ENCODE measurements at places on chromosomes 5 and 9.

DNA sequence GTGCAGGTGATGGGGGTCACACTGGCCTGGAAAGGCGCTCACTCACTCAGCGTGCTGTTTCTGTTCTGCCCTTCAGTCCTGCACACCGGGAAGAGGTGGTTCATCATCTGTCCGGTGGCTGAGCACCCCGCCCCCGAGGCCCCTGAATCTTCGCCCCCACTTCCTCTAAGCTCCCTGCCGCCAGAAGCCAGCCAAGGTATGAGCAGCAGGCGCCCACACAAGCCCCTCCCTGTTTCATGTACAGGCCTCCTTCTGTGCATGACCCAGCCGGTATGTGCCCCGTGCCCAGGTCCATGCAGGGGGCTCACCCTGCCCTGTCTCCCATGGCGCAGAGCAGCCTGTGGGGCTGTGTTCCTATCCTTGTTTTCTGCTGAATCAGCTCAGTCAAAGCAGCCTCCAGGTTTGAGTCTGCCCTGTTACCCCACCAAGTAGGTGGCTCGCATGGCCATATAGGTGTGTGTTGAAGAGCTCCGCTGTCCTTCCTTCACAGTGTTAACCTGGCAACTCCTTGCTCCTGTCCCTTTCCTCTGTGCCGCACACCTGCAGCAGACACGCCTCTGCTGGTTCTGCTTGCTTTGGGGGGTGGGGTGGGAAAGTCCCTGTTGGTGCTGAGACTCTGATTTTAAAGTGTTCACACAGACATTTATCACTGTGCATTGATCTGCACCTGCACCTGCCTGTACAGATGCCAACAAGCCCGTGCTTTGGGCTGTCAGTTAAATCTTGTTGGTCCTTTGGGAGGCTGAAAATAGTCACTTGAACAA, 84.8 kb downstream of the WNK2 start:
- peak; percentile 79 for DNase-seq

- DNase-seq: no peak
Observed at GRCh38 chr5:147626464-147626863, 116.6 kb upstream of the DPYSL3 start.

GRCh38 chr5:107251151-107251550, 419.6 kb downstream of the EFNA5 start:
- DNase-seq: no peak

DNA sequence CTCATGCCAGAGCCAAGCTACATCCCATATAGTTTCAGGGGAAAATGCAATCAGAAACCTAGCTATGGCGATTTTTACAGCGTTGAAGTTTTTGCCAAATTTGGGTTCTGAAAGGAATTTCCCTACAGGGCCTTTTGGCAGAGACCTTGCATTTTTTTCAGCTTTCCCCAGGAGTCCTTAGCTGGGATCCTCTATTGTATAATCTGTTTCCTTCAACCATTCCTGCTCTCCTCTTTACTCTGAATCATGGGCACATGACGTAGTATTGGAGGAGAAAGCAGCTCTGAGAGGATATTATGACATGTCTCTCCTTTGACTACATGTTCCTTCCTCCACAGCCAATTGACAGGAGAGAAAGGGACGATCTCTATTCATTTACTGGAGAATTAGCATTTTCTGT, 118.5 kb upstream of the ERCC6L2 start:
- no peak for DNase-seq

DNA sequence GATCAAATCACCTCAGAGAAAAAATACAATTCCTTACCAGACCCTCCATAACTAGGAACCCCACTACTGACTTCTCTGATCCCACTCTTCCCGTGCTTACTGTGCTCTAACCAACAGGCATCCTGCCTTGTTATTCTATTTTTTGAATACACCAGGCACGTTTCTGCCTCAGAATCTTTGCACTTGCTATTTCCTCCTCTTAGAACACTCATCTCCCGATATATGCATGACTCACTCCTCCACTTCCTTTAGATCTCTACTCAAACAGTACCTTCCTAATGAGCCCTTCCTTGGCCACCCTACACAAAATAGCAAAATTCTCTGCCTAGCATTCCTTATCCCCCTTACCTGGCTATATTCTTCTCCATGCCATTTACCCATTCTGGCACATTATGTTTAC, 43.9 kb downstream of the MAPKAP1 start:
- no peak for DNase-seq

DNA sequence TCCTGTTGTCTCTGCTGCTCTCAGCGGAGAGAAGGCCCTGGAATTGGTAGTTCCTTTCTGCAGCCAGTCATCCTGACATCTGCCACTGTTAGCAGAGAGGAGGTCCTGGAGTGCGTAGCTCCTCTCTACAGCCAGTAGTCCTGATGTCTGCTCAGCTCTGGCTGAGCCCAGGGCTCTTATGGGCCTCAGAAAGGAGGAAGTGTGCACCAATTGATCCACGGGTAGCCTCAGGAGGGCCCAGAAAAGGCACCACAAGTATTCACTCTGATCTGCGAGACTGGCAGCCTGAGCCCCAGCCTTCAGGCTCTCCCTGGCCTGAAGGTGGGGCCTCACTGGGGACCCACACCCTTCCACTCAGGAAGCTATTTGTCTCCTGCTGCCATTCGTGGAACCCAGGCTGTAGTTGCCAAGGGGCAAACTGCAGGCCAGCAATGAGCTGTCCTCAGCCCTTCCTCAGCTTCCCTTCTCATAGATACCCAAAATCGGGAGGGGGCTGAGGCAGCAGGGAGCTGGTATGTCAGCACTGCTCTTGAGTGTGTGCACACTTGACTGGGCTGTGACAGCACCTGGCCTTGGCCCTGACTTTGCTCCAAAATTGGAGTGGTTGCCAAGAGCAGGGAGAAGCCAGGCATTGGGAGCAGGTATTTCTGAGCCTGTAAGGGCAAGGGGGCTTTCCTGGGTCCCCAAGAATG, 1049.5 kb upstream of the ACO1 start:
- no peak for DNase-seq

GRCh38 chr9:108351571-108351970, 504.2 kb downstream of the ACTL7B start:
- no peak for DNase-seq

GRCh38 chr9:78707080-78707479, 410.2 kb downstream of the PSAT1 start:
- DNase-seq: no peak

DNA sequence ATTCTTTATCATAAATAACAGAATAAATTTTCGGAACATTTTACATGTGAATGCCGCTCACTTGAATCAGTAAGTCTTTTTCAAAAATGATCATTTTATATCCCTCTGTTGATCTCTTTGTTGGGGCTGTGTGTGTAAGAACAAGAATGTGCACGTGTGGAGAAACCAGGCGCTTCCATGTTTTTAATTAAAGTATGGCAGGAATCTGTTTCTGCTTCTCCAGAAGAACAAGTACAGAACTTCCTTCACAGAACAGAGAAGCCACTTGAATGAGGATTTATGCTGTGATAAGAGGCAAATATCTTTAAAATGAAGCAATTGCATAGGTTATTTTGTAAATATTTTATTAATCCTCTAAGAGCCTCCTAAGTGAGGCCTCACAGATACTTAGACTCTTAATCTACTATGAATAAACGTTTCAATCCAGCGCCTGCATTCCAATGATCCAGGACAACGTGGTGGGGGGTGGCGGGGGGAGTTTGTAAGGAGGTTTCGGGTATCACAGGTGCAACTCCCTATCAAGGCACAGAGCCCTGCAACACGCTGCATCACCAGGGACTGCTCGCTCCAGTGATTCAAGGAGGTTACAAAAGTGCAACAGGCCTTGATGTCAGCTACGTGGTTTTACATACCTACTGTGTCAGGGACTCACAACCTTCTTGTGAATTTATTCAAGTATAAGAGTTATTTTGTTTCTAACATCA, 409.2 kb downstream of the BNC2 start:
- no peak for DNase-seq

- DNase-seq: no peak
Observed at GRCh38 chr5:71864730-71865601, 145.9 kb downstream of the CARTPT start.

- no peak for DNase-seq
Observed at GRCh38 chr5:146016764-146017484, 80.5 kb downstream of the SH3RF2 start.

DNA sequence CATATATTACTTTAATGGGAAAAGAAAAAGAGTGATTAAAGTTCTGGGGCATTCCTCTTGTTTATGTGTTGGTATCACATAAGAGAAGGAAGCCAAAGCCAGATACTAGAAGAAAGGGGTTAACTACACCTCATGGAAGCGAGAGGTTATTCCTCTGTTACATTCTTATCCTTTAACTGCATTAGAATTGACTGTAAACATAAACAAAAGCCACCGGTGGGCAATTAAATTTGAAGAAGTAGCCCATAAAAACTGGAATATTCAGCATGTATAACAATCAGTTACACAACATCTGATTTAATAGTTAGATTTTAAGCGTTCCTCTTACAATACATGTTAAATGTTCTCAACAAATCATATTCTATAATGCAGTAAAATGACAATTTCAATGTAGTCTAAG, 18.8 kb downstream of the POU5F2 start:
- DNase-seq: no peak

- DNase-seq: peak; percentile 48
Observed at GRCh38 chr9:130343445-130343918, 77.9 kb downstream of the HMCN2 start.

DNA sequence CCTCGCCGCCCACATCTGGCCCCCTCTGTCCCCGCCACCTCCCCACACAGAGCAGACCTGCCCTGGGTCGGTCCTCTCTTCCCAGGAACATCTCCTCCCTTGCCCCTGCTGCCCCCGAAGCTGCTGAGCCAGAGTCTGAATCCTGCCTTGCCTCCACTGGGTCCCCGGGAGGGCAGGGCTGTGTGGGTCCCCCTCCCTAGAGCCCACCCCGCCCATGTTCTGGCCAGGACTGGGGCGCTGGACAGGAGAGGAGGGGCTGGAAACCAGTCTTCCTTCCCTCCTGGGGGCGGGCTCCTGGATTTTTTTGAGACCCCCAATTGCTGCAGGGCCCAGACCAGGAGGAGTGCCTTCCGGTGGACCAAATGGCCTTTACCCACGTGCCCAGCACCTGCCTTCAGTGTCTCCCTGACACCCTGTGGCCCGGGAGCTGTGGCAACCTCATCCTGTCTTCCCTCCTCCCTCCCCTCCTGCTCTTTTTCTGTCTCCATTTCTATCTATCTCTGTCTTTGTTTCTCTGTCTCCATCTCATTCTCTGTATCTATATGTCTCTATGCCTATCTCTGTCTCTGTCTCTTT, 12.1 kb downstream of the MRPL36 start:
- no peak for DNase-seq

DNA sequence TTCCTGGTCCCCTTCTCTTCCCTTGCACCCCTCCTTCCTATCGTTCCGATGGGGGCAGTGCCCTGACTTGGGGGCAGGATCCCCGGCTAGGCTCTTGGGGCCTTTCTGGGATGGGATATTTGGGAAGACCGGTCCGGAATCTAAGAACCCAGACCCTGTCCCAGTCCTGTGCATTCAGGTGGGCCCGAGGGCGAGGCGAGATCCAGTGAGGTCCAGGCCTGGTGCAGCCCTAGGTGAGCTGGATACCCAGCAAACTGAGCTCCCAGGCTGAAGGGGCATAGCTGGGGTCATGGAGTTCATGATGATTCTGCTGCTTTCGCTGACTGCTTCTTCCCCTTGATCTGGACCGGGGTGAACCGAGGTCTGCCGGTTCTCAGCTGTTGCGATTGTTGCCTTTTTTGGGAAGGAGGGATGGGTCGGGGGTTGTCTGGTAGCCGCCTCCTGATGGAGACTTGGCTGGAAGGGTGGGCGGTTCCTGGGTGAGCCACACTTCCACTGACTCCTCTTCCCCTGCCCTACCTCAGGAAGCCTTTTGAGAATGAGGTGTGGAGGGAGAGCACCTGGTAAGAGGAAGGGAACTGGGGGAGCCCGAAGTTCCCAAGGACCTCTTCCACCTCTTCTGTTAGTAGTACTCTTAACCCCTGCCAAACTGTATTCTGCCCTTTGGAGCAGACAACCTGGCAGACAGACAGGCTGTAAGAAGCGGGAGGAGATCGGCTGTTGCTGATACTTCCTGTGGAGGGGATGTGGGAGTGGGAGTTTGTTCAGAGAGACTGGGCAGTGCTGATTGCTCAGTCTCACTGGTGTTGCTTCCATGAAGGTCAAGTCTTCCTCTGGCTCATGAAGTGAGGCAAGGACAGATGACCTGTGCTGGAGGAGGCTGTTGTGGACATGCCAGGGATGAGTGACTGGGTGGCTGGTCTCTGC, 1.0 kb downstream of the LRRC8A start:
- no peak for DNase-seq

GRCh38 chr9:90365666-90366065, 277.0 kb downstream of the DIRAS2 start:
- DNase-seq: no peak

GRCh38 chr9:91383577-91383976, 21.9 kb upstream of the AUH start:
- DNase-seq: no peak

DNA sequence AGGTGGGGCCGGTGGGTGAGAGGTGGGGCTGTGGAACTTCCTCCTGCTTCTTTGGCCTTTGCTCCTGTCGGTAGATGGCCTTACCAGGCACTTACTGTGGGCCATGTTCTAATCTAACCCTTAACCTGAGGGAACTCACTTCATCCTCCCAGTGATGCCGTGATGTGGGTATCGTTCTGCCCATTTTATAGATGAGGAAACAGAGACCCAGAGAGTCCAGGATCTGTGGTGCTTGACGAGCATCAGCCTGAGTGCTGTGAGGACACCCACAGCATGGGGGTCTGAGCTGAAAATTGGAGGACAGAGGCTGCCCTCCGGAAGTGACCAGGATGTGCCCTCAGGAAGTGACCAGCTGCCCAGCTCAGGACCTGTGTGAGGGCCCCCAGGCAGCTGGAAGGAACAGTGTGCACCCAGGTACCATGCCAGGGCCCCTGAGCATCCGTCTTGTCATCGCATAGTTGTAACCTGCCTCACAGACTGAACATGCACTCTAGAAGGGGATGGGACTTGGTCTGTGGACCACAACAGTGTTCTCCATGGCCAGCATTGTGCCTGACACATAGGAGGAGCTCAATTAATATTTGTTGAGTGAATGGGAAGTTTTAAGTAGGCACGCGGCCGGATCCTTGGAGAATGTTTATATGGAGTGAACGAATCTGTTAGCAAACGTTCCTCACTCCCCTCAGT, 8.5 kb downstream of the NEK6 start:
- no peak for DNase-seq

All from GM13977 (cell line).